ENCODE measurements at places on chromosomes 5 and 9. TPM values are rescaled to one million over a fixed set of nuclear protein-coding genes. Genes with fewer than 3 reads are reported as not detected.

DNA sequence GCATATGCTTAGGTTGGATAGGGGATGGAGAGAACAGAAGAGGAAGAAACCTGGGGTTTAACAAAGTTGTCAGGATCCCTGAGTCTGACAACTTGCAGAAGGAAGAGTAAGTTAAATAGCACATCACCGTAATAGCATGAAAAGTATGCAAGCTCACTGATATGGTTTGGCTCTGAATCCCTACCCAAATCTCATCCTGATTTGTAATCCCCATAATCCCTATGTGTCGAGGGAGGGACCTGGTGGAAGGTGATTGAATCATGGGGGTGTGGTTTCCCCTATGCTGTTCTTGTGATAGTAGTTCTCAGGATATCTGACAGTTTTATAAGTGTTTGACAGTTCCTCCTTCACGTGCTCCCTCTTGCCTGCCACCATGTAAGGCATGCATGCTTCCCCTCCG, 193.3 kb downstream of the PSAT1 start:
- no peak for DNase-seq

DNA sequence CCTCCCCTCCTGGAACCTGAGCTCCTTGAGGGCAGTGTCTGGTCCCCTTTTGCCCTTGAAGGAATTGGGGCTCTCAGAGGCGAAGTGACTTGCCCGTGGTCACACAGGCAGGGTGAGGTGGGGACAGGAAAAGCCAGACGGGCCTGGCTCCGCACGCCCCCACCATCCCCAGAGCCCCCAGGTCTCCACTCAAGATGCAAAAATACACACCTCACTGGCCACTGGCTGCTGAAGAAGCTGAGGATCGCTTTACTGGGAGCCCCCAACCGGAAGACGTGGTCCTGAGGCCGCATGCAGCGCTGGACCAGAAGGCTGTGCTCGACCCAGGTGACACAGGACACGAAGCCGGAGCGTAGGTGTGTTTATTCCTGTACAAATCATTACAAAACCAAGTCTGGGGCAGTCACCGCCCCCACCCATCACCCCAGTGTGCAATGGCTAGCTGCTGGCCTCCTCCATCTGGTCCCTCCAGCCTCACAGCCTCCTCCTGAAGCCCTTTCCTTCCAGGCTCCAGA, 7.6 kb upstream of the AK1 start:
- DNase-seq: no peak

GRCh38 chr9:94081864-94082463, 2.3 kb upstream of the PTPDC1 start:
- no peak for DNase-seq

DNA sequence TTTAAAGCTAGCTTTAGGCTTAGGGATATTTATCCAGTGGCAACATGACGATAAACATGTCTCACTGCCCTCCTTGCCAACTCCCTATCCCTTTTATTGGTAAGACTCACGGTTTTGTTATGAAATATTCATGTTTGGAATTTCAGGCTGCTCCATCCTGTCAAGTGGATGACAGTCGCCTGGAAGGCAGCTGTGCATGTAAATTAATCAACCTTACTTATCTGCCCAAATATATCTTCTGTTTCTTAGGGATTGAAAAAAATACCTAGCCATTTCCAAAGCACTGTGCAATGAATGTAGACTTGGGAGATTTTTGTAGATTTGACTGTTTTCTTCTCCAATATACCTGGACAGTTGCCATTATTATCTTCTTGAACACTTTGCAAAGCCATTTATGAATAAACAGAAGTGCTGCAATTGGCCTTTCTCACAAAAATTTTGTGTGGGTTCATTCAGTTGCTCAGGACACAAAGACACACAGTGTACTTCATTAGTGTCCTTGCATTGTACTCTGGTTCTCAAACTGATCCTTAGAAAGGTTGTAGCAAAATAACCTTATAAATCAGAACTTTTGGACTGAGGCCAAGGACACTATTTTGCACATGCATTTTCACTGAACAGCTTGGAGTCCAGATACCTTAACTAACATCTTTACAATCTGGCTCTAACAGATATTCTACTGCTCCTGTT, 889.4 kb upstream of the SEMA6A start:
- no peak for DNase-seq

DNA sequence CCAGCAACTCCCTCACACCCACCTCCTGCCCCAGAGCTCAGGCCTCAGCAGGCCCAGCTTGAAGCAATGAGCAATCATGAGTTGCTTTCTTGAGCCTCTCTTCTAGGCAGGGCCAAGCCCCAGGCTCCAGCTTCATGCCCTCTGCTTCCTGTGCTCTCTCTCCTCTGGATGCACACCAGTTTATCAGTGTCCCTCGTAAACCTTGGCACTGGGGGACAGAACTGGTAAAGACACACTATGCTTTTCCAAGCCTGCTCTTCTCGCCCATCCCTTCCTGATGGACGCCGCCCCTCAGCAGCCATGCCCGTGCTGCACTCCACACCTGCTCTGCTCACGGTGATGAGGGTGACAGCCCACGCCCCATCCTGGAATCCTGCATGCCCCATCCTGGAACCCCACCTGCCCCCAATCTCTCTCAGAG, 49.4 kb upstream of the ORM1 start:
- peak; percentile 59 for DNase-seq

DNA sequence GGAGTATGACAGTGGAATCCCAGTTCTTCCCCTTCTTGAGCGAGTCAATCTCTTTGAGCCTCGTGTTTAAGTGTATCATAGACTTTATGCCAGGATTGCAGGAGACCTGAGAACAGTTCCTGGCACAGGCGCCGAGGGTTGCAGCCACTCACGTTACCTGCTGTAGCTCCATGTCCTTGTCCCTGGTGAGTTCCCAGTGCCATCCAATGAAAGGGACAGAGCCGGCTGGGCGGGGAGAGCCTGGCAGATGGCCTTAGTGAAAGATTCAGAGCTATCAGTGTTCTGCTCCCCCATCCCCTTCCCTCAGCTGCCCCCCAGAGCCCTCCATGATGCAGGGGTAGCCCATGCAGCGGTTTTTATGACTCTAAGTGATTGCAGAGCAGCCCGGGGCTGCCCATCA, 554.0 kb downstream of the BNC2 start:
- DNase-seq: no peak

- peak; percentile 49 for DNase-seq
Observed at GRCh38 chr9:134630861-134631260, 10.7 kb upstream of the COL5A1 start.

- DNase-seq: no peak
Observed at GRCh38 chr9:84839541-84839940, 170.0 kb downstream of the NTRK2 start.

DNA sequence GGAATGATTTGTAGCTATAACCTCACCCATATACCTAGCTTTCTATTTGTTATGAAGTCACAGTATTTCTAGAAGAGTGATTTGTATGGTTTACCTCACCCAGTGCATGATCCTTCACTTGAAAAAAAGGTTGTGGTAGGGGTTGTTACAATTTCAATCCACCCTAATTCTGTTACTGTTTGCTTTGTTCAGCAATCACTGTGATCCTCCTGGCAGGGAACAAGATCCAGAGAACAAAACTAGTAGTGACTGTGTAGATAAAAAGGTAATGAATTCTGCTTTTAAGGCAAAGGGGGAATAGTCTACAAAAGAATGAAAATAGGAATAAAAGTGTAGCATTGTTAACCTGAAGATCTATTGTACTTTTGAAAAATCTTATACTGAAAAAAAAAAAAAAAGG, 191.3 kb upstream of the SH3GL2 start:
- DNase-seq: no peak

- DNase-seq: no peak
Observed at GRCh38 chr9:18909140-18910018, 123.6 kb downstream of the SAXO1 start.

DNA sequence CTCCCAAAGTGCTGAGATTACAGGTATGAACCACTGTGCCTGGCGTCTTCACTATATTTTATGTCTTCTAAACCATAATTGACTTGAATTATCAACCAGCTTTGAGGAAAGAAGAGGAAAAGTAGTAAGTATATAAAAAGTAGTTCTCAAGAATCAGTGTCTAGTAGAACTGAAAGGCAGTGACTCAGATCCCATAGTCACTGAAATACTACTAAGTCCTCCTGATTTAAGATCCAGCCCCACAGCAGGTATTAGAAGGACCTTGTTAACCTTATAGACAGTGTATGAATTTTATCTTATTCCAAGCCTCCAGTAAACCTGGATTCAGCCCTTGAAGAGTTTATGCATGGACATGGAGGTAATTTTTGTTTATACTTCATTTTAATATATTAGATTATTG, 31.5 kb downstream of the LNPEP start:
- DNase-seq: no peak

- DNase-seq: no peak
Observed at GRCh38 chr9:100730086-100730485, 152.2 kb downstream of the CAVIN4 start.

DNA sequence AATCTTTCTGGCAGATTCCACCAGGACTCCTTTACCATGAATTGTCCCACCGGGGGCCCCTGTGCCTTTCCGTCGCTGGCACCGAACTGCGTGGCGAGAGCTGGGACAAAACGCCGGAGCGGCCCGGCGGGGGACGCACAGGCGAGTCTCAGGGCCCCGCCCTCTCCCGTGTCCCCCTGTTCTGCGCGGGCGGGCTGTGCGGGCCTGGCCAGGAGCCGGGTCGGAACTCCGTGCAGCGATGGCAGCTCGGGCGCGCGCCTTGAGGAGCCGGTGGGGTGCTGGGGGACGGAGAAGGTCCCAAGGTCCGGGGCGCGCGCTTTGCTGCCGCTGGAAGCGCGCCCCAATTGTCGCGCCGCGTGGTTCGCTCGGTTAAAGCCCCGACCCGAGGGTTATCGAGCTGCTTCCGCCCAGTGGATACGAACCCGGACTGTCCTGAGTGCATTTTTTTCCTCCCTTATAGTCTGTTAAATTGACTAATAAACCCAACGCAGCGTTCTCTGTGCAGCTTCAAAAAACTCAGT, 125.3 kb downstream of the TMEM174 start:
- DNase-seq: no peak

DNA sequence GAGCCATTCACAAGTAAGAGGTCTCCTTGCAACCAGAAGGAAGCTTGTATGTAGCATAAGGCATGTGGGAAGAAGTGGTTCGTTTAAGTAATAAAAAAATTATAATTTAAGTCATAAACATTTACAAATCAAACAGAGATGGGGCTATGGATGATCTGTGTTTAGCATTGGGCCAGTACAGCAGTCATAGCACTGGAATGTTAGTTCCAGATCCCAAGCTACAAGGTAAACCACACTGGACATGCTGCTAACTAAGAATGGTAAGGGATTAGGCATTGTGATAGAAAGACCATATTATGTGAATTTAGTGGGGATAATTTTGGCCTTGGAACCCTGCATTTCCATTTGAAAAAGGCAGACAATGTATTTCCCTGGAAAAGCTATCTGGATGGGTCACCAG, 170.4 kb upstream of the KCNN2 start:
- DNase-seq: no peak

DNA sequence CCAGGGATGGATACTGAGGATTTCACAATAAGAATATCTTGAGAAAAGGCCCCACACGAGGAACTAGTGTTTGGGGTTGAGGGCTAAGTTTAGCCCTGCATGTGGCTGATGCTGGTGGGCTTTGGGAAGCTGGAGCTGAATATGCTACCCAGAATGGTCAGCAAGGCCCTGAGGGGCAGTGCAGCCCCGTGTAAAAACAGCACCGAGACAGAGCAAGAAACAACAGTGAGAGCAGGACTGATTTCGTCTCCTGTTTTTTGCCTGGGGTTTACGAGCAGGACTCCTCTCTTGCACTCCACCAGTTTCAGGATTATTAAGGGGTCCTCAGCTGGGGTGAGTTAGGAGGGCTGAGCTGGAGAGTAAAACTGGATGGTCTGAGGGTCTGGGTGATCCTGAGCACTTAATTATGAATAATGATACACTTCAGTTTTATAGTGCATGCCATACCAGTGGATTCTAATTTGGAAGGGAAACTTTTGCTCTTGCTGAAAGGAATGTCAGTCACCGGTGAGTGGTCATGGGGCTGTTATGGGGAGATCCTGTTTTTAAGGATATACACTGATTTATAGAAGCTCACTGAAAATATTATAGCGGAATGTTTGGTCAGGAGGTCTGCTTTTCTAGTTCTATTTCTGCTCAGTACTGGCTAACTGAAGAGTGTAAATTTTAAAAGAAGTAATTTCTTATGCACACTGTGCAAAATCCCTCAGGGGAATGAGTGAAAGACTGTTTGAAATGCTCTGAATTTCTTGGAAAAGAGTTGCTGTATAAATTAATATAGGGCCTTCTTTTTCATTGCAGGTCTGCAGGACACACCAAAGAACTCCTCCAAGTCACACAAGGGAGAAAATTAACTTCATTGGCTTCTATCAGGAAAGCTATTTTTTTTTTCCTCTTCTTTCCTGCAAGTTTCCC, 42.7 kb upstream of the NFIB start:
- no peak for DNase-seq

- DNase-seq: no peak
Observed at GRCh38 chr9:135993765-135994500, 32.8 kb upstream of the UBAC1 start.

DNA sequence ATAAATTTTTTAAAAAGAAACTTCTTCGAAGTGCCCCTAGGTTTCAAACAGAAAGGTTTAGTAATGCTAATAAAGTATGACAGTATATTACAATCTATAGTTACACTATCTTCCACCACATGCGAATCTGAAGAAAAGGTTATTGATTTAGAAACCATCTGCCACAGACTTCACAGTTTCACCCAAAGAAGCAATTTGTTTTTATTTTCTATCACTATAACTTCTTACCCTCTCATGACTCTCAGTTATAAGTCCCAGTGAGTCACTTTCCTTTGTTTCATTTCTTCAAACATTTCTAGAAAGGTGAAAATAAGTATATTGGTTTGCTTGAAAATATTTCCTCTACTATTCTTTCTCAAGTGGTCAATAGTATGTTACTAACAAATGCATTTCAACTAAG, 93.6 kb downstream of the MCTP1 start:
- no peak for DNase-seq

GRCh38 chr5:24353016-24353415, 291.8 kb downstream of the CDH10 start:
- DNase-seq: no peak

DNA sequence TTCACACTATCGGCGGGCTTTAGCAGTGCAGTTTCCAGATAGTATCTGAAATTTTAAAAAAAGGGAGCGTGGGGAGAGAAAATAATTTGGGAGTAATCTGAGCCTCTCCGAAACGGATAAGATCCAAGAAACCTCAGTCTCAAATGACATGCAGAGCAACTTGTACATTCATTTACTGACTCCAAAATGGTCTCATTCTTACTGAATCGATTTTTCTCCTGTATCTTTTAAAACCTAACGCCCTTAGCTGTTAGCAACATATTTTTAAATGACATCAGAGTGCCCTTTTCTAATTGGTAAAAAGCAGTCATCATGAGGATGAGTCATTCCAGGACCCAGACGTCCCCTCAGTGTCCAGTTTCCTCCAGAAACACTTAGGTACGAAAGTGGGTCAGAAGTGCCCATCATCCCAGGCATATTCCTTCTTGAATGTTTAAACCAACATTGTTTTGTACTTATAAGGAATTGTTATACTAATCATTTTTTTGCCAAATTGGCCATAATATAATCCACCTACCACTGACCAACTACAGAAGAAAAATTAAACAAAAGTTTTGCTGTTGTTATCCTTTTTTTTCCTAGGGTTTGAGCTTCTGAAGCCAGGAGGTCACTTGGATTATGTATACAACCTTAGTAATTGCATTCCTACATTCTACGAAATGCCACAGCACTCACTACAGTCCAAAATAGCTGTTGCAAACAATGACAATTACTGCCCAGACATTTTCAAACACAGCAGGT, 354.4 kb downstream of the ADAMTS6 start:
- DNase-seq: no peak

Gene SARDH
- 6.8 TPM for total RNA-seq

Gene LEAP2
- 2.5 TPM for total RNA-seq

Gene GPX8
- 34.6 TPM for total RNA-seq

Gene PCDHA12
- total RNA-seq: 10.2 TPM

Gene ADAMTS6
- 3.0 TPM for total RNA-seq

Gene HRCT1
- 0.40 TPM for total RNA-seq

Gene SIMC1
- total RNA-seq: 34.0 TPM

Gene PPP2R2B
- total RNA-seq: 18.4 TPM

All from type B pancreatic cell (in vitro differentiated cells).